Stimulated activated naive CD8-positive, alpha-beta T cell treated with anti-CD3 and anti-CD28 coated beads, Interleukin-15, Interleukin-2, amounts not matched to agents 100 U/mL and 50 U/mL, for 24 hours (primary cell): ENCODE measurements at places on chromosomes 13 and 19.
A peak's percentile ranks its signal among the peaks of the same experiment; 100 is the strongest.

GRCh38 chr19:46844067-46844489 is 6.6 kb downstream of the AP2S1 start:
- no peak for DNase-seq

DNA sequence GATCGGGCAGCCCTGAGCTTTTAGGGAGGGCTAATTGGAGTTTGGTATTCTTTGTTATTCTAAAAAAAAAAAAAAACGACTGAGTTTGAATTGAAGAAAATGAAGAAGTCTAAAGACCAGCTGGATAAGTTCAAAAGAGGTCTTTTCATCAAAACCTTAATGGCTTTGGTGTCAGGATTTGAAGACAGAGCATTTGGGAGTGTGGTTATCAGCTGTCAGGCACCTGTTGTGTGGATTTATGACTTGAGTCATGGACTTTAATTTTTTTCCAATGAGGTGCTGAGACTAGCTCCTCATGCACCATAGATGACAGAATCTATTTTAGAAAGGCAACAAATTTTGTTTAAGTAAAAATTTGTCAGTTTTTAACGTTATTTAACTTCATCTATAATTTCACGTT is 72.5 kb downstream of the FREM2 start:
- DNase-seq, result no peak

GRCh38 chr13:66888698-66889097 is 341.4 kb downstream of the PCDH9 start:
- DNase-seq, result no peak

DNA sequence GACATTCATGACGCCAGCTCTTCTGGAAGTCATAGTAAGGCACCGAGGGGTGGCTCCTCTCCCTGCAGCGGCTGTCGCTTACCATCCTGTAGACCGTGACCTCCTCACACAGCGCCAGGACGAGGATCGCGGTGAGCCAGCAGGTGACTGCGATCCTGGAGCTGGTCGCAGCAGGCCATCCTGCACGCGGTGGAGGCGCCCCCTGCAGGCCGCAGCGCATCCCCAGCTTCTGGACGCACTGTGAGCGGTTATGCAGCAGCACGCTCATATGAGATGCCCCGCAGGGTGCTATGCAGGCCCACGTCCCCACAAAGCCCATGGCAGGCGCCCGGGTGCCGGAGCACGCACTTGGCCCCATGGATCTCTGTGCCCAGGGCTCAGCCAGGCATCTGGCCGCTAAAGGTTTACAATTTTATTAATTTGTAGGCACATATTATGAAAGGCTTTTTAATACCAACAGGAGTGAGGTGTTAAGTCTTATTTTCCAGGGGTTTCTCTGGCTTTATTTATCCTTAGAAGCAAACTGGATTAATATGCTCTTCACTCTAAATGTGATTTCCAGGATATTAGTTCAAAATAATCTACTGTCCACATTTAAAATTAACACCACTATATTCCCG is 35.6 kb upstream of the PSPC1 start:
- DNase-seq, result peak; percentile 55

GRCh38 chr19:28485292-28485691 is 727.7 kb downstream of the UQCRFS1 start:
- no peak for DNase-seq
